ENCODE measurements at places on chromosomes 1 and 21.

- no peak for DNase-seq
These were observed 41.6 kb downstream of the GNG12 start for GRCh38 chr1:67791686-67792085.

- no peak for DNase-seq
These were observed 9.7 kb downstream of the IFFO2 start for GRCh38 chr1:18946550-18947381.

GRCh38 chr1:30884723-30885122 is 23.8 kb downstream of the SDC3 start:
- DNase-seq: no peak

- DNase-seq: no peak
These were observed 217.7 kb downstream of the RERE start for GRCh38 chr1:8599646-8600212.

DNA sequence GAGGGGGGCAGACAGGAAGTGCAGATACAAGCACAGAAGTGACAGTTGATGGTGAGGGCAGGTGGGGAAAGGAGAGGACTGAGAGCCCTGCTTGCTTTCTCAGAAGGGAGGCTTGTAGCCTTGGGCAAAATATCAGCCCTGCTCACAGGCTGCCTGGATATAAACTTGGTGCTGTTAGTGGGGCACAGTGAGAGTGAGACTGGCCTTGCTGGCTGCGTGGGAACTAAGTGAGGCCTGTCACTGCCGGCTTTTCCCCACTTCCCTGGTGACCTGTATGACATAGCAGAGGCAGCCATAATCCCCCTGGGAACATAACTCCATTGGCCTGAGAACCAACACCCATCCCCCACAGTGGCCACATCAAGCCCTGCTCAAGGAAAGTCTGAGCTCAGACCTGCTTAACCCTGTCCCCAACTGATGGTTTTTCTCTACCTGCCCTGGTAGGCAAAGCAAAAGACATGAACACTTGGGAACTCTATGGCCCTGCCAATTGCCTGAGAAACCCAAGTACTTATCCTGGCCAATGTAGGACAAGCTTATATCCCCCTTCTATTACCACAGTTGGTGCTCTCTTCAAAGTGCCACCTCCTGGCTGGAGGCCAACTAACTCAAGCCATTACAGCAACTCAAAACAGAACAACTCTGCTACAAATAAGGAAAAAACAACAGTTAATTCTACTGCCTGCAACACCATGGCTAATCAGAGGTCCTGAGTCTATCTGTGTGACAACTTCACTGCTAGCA is 472.7 kb downstream of the PLPP3 start:
- no peak for DNase-seq

DNA sequence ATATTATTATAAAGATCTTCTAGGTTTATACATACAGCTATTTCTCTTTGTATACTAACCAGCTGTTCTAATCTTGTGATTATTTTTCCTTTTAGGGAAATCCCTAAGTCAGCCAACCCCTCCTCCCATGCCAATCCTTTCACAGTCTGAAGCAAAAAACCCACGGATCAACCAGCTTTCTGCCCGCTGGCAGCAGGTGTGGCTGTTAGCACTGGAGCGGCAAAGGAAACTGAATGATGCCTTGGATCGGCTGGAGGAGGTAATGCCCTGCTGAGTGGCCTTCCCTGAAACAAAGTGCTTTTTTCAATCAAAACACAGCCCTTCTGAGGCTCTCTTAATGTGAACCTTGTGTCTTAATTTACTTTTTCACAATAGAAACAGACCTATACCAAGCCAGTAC is 32.4 kb upstream of the BMP8A start:
- no peak for DNase-seq

- DNase-seq: no peak
These were observed 58.1 kb upstream of the VTCN1 start for GRCh38 chr1:117268535-117269455.

GRCh38 chr1:228469413-228470162 is 17.6 kb upstream of the RNF187 start:
- no peak for DNase-seq

GRCh38 chr1:6507037-6507428 is 15.6 kb upstream of the PLEKHG5 start:
- no peak for DNase-seq

DNA sequence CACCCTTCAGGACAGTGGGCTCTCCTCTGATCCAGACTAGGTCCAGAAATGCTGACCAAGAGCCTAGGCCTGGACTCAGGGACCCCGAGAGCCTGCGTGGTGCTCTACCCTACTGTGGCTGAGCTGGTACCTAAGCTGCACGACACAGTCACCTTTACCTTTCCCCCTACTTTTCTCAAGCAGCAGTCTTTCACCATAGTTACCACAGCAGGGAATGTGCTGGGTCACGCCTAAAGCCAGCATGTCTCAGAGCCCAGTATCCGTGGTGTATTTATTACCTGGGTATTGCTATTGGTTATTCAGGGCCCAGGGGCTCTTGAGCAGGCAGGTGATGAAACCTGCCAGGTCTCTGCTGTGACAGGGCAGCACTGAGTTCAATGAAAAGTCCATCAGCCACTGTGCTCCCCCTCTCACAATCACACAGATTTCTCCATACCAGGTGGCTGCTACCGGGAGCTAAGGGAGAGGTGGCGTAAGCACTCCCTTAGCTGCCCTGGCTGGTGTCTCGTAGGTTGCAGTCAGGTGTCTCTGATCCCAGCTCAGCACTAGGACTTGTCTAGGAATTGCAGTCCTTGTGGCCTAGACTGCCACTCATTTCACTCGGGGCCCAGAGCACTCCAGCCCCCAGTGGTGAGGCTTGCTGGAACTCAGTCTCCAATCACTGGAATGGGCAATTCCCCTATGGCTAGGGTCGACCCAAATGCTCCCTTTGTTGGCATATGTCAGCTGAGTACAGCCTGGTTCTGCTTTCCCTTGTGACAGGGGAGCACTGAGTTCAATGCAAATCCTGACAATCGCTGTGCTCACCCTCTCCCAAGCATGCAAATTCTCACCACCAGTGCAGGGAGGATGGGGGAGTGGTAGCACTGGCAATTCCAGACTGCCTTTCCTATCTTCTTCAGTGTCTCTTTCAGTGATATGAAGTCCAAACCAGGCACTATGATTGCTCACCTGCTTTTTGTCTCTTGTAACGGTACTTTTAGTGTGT is 128.7 kb downstream of the PHTF1 start:
- no peak for DNase-seq

DNA sequence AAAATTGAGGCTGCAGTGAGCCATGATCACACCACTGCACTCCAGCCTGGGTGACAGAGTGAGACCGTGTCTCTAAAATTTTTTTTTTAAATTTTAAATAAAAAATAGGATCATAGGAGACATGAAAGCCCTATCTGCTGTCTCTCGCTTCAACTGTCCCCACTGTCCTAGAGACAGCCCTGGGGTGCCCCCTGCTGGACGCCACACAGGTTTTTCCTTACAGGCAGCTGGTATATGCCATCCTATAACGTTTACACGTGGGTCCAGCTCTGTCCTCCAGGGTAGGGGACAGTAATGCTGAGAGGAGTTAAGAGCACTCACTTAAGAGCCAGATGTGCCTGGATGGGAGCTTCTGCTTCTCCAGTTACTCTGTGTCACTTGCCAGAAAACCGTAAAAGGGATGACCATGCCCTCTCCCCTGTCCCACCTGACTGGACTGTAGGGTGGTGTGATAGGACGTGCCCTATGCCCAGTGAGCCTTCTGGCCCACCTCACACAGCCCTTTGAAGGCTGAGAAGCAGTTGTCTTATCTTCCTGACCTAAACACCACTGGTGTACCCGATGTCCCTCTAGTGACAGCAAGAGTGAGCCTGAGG is 8.5 kb downstream of the FBXO2 start:
- DNase-seq: peak; percentile 89

DNA sequence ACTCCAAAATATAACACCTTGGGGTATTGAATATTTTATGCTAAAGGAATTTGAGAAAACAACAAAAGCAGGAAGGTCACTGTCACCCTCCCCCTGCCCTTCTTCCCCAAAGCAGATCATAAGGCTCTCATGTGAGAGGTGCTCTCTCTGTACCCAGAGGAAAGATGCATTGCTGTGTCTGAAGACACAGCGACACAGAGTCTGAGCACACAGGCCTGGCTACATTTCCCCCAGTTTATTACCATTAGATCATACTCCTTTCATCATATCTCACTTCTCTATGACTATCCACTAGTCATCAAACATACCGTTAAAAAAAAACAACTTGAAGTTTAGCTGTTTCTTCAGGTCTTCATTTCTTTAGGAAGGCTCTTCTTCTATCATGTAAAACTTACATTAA is 127.1 kb downstream of the PPIAL4G start:
- DNase-seq: no peak

DNA sequence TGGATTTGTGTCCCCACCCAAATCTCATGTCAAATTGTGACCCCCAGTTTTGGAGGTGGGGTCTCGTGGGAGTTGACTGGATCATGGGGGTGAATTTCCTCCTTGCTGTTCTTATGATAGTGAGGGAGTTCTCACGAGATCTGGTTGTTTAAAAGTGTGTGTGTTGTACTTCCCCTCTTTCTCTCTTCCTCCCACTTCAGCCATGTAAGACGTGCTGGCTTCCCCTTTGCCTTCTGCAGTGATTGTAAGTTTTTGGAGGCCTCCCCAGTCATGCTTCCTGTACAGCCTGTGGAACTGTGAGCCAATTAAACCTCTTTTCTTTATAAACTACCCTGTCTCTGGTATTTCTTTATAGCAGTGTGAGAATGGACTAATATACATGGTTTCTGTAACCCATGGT is 64.6 kb downstream of the RHOU start:
- no peak for DNase-seq

DNA sequence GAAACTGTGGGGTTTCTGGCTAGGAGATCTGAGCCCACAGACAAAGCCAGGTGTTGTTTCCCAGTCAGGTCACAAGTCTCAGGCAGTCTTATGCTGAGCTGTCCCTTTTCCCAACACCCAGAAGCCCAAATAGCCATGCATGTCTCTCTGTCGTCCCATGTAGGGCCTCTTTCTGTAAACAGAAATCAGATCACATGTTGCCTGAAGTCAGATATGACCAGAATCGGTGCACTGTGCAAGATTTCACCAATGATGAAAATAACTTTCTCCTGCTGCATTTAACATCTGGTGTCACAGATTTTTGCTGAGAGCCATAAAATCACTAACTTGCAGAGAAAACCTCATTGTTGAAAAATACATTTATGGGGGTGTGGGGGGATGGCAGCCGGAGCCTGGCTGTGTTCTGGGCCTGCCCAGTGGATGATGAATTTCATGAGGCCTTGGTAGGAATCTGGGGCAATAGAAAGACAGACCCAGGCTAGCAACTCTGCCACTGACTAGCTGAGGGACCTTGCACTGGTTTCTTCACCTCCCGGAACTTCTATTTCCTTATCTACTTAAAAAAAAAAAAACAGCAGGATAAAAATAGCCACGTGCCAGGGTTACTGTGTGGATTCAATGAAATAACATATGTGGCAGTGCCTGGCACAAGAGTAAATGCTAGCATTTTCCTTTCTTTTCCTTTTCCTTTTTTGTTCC is 158.8 kb upstream of the NFIA start:
- no peak for DNase-seq

GRCh38 chr1:61138305-61138704 is 55.9 kb downstream of the NFIA start:
- DNase-seq: no peak

DNA sequence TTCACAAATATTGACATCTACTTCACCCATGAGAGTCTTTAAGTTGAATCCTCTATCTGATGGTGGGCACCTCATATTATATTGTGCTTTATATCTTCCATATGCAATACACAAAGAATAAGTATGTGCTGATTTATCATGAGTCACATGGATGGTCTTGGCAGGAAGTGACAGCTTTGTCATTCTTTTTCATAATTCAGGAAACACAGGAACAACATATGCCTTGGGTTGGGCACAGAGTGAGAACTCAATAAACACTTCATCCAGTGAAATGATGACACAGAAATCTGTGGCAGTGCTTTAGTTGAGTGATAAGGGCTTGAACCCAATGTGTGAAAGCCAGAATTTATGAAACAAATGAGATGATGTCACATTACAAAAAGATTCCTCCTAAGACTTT is 41.2 kb downstream of the GADD45A start:
- DNase-seq: no peak

- no peak for DNase-seq
These were observed 15.4 kb upstream of the TENT5C start for GRCh38 chr1:117590273-117590925.

GRCh38 chr1:33232716-33233115 is 23.6 kb upstream of the ZNF362 start:
- DNase-seq: no peak

GRCh38 chr1:32742956-32743355 is 40.4 kb upstream of the SYNC start:
- DNase-seq: no peak

- DNase-seq: no peak
These were observed 3.7 kb downstream of the IFI6 start for GRCh38 chr1:27668121-27668807.

DNA sequence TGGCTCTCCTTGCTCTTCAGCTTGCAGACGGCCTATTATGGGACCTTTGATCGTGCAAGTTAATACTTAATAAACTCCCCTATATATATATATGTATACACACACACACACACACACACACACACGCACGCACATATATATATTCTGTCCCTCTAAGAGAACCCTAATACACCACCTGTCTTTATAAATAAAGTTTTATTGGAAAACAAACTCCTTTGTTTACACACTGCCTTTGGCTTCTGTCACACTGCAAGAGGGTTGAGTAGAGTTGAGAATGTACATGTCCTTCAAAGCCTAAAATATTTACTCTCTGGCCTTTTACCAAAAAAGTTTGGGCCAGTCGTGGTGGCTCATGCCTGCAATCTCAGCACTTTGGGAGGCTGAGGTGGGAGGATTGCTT is 26.2 kb upstream of the SIM2 start:
- DNase-seq: no peak

- no peak for DNase-seq
These were observed 34.9 kb downstream of the WDR3 start for GRCh38 chr1:117964290-117965038.

DNA sequence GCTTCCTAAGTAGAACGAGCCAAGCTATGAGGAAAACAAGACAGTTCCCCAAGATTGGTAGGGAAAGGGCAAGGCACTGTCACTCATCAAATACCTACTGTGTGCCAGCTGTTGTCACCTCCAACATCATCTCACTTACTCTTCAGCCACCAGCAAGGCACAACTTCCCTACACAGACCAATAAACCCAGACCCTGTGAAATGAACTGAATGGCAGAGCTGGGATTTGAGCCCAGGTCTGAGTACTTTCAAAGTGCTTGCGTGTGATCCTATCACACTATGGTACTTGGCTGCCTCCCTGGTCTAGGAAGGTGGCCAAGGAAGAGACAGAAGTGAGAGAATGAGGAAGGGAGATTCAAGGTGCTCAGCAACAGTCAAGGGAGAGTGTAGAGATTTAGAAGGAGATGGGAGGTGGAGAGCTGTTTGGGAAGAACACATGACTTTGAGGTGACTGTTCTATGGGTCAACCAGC is 16.7 kb upstream of the TRIM63 start:
- DNase-seq: no peak

DNA sequence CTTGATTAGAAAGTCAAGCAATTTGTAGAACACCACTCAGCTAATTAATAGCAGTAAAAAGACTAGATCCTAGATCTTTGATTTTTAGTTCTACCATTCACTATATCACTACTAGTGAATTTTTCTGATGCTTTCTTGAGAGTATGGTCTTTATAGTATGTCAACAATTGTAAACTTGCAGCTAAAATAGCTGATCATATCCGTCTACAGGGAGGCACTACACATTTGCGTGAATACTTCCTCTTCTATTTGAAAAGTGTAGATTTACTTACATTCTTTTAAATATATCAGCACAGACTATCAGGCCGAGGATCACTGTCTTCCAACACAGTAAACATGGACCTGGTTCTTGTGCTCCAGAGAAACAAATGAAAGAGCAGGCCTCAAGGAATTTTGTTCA is 18.6 kb upstream of the PTPRC start:
- DNase-seq: no peak

Data from stimulated activated naive CD8-positive, alpha-beta T cell treated with anti-CD3 and anti-CD28 coated beads, Interleukin-15, Interleukin-2, amounts not matched to agents 100 U/mL and 50 U/mL, for 24 hours (primary cell).